Effector memory CD8-positive, alpha-beta T cell (primary cell): ENCODE measurements at places on chromosomes 2 and 18.

DNA sequence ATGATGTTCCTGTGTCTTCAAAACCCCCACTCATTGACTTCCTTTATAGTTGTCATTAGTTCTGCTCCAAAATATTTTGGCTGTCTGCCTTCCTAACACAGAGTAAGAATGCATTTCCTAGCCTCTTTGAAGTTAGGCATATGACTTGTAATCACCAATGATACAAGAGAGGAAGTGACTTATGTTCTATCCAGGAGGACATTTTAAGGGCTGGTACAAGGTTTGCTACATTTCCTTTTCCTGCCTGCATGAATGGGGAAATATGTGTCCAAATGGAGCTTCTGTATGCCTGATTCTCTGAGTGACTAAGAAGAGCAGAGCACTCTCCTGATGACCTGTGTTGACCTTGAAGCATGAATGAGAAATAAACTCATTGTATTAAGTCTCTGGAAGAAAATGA, 115.1 kb downstream of the PLCL1 start:
- DNase-seq, result no peak

GRCh38 chr18:23719634-23720201, 30.5 kb downstream of the LAMA3 start:
- no peak for DNase-seq

DNA sequence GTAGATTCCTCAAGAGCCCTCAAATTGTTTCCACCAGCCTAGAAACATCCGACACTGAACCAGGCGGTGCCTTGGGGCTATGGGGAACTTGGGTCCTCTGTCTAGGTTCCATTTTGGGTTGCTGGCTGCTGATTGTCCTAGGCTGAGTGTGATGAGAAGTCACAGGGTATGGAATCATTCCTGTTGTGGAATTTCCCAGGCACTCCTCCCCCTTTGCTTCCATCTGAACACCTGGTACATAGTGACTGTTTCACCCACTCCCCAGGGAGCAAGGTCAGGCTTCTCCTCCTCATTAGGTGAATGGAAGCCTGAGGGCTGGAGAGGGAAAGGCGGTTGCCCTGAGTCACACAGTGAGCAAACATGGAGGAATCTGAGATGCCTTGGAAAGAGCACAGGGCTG, 4.5 kb downstream of the KIF3C start:
- no peak for DNase-seq

DNA sequence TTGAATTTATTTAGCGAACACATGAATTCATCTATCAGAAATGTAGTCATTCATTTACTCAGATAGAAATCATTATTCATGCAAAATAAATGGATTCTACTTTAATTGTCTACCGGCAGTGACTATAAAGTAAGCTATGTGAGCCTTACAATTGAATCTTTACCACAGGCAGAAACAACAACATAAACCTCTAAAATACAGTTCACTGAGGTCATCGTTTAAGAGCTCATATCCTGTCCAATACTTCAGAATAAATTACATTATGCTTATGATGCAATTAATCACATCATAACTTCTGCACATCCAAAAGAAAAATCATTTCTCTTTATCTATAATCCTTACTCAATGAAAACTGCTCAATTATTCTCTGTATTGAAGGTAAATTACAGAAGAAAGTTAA, 244.7 kb downstream of the HNMT start:
- no peak for DNase-seq

DNA sequence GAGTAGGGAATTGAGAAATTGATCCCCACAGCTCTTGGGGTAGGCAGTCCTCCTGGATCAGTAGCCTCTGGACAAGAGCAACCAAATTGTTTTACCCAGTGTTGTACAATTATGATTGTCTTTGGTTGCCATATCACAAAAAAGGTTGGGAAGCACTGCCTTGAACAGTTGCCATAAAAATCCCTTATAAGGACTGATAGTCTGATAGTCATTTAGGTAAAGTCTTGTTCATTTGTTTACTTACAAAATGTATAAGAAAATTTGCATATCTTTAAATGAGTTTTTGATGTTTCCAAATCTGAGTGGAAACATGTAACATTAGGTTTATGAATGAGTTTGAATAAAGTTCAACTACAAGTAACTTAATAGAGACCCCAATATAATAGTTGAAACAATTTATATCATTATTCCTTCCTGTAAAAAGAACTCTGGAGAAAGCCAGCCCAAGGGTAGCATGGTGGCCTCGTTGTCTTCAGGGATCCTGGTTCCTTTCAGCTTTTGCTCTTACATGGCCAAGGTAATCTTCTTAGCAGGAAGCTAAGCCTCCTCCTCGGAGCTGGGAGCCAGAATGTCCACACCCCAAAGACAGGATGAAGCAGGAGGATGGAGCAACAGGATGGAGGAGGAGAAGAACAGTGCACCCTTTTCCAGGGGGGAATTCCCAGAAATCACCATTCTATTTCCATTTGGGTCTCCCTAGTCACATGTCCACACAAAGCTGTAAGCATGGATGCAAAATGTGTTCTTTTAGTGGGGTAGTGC, 35.7 kb upstream of the NEMP2 start:
- DNase-seq, result no peak

GRCh38 chr2:125564471-125564870, 1091.5 kb upstream of the GYPC start:
- DNase-seq, result no peak

- no peak for DNase-seq
These were observed 1053.5 kb upstream of the FAM98A start for GRCh38 chr2:34652636-34653035.

GRCh38 chr2:1593371-1594122, 150.8 kb downstream of the PXDN start:
- no peak for DNase-seq

DNA sequence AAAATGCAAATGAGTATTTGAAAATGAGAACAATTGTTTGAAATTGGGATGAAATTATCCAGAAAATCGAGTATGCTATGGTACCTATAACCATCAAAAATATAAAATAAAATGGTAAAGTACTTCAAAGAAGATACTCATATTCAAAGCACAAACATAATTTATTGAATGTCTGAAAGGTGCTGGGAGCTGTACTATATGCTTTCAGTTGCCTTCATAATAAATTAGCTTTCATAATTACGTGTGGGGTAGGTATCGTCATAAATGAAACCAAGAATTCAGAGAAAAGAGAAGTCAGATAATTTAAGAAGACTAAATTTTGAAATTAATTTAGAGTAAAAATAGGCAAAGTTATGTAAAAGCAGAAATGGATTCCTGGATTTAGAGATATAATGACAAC, 721.9 kb upstream of the ACVR2A start:
- no peak for DNase-seq

GRCh38 chr2:241314226-241315092, 1.0 kb downstream of the HDLBP start:
- no peak for DNase-seq

- no peak for DNase-seq
These were observed 1.1 kb upstream of the SLC66A2 start for GRCh38 chr18:79952456-79952995.

- DNase-seq, result no peak
These were observed 41.6 kb downstream of the ACKR3 start for GRCh38 chr2:236610991-236611821.

DNA sequence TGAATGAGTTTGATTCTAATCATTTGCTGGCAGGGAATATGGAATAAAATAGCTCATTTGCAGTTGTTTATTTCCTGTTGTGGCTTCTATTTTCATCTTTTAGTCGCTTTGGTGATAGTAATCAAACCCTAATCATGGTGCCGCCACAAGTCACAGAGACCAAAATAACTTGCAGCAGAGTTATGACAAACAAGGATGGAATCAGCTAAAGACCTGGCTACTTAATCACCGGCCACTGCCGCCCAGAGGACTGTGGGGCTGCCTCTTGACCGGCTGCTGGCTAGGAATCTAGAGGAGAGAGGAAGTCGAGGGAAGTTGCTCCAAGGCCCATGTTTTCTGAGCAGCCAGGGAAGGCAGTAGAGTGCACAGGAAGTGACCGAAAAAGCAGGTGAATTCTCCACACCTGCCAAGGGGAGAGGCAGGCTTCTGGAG, 5.1 kb upstream of the SMAD7 start:
- DNase-seq, result no peak

GRCh38 chr18:832085-832681, 20.1 kb upstream of the YES1 start:
- DNase-seq, result no peak

GRCh38 chr18:457140-457519, 43.4 kb downstream of the COLEC12 start:
- DNase-seq, result no peak

- DNase-seq, result no peak
These were observed 53.8 kb upstream of the RBBP8 start for GRCh38 chr18:22879293-22879692.

GRCh38 chr2:44940049-44940494, 1.4 kb upstream of the SIX3 start:
- DNase-seq, result no peak

DNA sequence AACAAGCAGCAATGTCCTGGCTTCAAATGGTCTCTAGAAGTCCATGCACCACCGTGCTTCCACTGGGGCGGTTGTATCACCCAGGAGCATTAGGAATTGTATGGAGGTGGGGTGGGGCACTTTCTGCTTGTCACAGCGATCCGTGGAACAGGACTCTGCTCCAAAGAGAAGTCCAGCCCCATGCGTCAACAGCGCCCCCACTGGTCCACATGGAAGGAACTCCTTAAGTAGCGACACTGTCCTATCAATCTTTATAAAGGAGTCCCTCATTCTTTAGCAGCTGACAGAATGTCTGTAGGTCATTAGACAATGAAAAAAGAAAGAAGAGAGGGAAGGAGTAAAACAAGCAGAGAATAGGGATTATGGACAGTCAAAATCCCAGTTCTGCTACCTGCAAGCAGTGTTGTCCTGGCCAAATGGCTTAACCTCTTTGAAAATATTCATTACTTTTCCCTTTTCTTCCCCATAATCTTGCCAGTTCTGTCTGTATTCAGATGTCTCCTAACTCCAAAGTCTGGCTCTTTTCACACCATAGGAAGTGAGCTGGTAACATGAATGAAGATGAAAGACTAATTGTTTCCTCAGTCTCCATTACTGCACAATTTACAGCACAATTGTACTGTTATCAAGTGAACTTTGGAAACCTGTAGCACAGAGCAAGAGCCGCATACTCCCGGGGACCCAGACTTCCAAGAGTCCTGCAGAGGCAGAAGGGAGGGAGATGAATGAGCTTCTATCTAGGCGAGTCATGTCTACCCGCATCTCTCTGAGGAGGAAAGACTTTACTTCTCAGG, 9.9 kb downstream of the NFE2L2 start:
- DNase-seq, result no peak

DNA sequence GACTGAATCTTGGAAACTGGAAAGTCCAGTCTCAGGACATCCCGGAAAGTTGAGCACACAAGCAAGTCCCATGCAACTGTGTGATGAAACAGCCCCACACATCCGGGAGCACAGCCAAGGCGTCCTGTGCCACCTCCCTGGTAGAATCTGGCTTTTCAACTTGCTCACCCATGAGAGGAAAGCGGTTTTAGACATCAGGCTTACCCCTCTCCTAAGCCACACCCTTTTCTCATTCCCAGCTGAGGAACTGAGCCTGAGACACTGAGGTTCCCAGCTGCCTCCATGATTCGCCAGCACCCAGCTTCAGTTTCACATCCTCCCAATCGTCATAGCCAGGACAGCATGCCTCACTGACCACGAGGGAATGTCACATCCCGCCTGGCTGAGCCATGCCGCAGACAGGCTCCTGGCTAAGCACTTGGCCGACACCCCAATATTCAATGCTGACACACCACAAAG, 60.3 kb downstream of the STEAP3 start:
- no peak for DNase-seq

DNA sequence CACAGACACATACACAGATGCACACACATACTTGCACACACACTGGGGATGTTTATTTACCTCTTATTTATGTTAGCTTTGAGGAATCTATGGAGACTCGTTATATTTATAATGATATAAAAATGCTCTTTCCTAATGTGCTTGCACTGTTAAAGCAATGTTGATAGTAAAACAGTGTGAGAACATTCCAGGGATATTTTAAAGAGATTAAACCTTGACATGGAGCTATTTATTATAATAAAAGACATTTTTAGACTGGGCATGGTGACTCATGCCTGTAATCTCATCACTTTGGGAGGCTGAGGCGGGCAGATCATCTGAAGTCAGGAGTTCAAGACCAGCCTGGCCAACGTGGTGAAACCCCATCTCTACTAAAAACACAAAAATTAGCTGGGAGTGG, 557.3 kb upstream of the ZNF804A start:
- DNase-seq, result no peak

DNA sequence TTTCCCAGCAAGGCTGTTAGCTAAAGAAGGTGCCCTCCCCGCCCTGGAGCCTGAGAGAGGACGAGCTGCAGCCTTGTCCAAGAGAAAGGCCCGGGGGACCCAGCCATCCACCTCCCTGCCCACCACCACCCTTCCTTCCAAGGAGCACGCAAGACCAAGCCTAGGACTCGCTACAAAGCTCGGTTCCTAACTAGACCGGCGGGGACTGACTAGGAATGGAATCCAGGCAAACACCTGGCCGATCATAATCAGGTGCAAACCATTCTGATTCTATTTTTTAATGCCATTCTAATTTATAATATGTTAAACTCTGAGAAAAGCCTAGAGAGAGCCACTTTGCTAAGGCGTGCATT, 19.7 kb upstream of the TUBB6 start:
- DNase-seq, result no peak

DNA sequence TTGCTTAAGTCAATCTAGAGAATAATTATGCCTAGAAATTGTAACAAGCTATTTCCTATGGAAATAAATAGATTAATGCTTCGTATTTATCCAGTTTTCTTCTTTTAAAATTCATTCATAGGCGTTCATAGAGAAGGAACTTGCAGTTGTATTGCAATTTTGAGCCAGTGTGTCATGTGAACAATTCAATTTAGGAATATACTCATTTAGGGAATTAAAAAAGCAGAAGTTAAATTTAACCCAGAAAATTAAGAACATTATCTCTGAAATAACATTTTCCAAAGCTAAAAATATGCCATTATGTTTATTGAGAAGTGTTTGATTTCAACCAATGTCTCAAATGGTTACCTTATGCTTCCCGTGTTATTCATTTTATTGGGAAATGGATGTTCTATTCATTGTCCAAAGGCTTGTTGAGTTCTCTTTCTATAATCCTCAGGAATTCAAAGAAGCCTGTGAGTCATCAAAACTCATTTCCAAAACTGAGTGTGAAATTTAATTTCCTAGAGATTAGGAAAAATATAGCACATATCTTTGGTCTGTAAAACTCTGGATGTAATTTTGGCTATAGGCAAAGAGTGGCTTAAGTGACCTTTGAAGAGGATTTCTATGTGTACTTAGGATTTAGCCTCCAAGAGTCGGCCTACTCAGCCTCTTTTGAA, 99.7 kb downstream of the SLC8A1 start:
- DNase-seq, result no peak

GRCh38 chr2:187698374-187699110, 144.3 kb upstream of the TFPI start:
- no peak for DNase-seq

GRCh38 chr2:46258937-46259776, 38.0 kb upstream of the EPAS1 start:
- no peak for DNase-seq

DNA sequence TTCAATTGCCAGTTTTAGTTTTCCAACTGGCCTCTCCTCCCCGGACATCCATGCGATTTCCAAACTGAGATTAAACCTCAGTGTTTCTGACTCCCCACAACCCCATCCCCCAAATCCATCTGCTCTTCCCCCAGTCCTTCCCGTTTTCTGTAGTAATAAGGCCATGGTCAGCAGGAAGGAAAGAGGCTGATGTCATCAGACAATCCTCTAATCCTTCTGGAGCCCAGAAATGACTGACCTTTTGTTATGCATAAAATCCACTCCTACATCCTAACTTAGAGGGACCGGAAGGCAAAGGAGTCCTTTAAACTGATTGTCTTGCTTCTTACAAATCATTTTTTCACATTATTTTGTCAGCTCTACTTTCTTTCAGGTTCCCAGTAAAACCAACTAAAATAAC, 155.8 kb downstream of the INO80D start:
- DNase-seq, result no peak
